ENCODE measurements at places on chromosomes 12 and 14. TPM values are rescaled to one million over a fixed set of nuclear protein-coding genes. Genes with fewer than 3 reads are reported as not detected.
A peak's percentile ranks its signal among the peaks of the same experiment; 100 is the strongest.

DNA sequence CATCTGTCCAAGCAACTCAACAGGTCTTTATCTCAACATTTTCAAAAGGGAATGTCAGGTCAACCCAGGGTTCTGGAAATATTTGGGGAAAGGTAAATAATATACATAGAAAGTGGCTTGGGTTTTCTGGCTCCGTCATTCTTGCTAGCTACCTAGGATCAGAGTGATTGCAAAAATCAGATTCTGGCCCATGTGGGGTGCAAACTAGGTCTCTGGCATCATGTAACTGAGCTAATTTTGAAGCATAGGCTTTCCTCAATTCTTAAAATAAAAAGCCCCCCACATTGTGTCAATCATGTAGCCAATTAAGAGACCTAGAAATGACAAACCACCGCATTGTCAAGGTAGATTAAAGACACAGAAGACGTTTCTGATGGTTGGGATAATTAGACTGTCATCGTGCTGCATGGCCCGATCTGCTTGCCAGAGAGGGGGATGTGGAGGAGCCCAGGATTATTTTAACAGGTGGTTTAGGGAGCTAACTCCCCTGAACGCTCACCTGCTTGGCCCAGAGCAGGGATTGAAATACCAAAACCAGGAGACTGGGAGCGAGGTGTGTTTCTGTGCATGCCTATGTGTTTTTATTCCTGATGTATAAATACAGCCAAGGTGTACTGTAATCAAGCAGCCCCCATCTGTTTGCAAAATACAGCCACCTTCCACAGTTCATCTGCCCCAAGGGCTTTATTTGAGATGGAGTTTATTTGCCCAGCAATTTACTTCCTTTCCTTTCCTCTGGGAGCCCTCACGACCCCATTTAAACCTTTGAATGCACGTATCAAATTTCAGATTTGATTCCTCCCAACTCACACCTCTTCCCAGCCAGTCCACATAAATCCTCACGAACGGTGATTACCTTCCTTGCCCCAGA lies 189.5 kb downstream of the TTC8 start:
- no peak overlapping the region for H3K4me3 ChIP-seq
- H3K27me3 ChIP-seq = peaks cover 1% of the 10 kb centered on the region
- DNase-seq = no peak
- no peak overlapping the region for H3K27ac ChIP-seq
- no peaks in the 10 kb centered on the region for H3K36me3 ChIP-seq

Gene UNC119B
- 35.0 TPM for total RNA-seq

Gene CAPZA3
- not detected for total RNA-seq

DNA sequence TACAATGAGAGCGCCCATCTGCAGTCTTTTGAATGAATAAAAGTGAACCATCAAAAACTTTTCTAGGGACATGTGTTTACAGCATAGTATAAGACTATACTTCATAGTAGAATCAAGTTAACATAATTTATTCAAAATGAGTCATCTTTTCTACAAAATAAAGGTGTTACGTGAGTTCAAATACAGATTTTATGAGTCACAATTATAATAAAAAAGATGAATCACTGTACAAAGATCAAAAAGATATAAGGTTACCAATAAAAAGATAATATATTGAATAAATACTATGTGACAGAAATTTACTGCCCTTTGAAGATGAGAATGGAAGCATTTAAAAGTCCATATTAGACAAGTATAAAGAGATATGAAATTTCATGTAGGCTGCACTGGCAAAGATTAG lies 2.8 kb downstream of the MBIP start:
- no peak for DNase-seq
- no peak overlapping the region for H3K4me3 ChIP-seq
- no peak overlapping the region for H3K27ac ChIP-seq
- H3K4me1 ChIP-seq = peaks cover 16% of the 10 kb centered on the region

- peaks cover 6% of the 10 kb centered on the region for H3K36me3 ChIP-seq
- H3K4me1 ChIP-seq = peaks cover 25% of the 10 kb centered on the region
- no peak for DNase-seq
- peaks cover 7% of the 10 kb centered on the region for H3K27me3 ChIP-seq
- no peak overlapping the region for H3K27ac ChIP-seq
Observed at GRCh38 chr12:13093848-13094220, 9.6 kb downstream of the GSG1 start.

DNA sequence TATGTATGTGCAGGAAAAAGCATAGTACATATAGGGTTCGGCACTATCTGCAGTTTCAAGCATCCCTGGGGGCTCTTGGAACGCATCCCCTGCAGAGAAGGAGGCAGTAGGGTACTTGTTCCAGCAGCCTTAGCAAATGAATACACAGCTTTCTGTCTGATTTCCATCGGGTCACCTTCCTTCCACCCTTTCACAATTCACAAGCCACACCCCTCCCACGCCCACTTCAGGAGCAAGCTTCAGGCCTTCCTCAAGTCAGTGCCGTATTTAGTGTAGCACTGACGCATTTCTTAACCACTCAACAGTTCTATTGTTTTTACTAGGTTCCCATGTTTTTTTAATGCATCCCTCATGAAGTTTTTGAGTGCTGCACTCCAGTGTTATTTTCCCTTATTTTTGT lies 64.2 kb downstream of the CLMN start:
- H3K4me1 ChIP-seq = peaks cover 23% of the 10 kb centered on the region
- no peaks in the 10 kb centered on the region for H3K36me3 ChIP-seq
- peak; percentile 36 for DNase-seq
- peaks cover 3% of the 10 kb centered on the region for H3K27me3 ChIP-seq
- no peak overlapping the region for H3K27ac ChIP-seq

DNA sequence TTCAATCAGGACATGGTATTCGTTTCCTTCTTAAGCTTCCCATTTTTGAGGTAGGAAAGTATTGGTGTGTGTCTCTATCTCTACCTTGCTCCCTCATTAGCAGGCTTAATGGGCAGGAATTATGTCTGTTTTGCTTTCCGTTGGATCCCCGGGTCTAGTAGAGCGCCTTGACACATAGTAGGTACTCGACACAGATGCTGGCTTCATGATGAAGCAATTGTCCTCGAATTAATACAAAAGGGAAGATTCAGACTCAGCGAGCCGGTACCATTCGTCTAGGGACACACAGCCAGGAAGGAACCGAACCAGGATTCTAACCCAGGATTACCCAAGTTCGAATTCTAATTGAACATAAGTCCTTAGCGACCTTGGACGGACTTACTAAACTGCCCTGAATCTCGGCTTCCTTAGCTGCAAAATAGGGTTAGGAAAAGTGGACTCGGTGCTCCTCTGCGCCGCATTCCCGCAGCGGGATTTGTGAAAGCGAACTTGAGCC lies 496 bp upstream of the ISCU start:
- H3K27ac ChIP-seq = peak overlapping the region; percentile 100
- H3K4me1 ChIP-seq = peaks cover 30% of the 10 kb centered on the region
- peaks cover 19% of the 10 kb centered on the region for H3K27me3 ChIP-seq
- no peak for DNase-seq
- H3K4me3 ChIP-seq = peak overlapping the region; percentile 100
- H3K36me3 ChIP-seq = peaks cover 16% of the 10 kb centered on the region

DNA sequence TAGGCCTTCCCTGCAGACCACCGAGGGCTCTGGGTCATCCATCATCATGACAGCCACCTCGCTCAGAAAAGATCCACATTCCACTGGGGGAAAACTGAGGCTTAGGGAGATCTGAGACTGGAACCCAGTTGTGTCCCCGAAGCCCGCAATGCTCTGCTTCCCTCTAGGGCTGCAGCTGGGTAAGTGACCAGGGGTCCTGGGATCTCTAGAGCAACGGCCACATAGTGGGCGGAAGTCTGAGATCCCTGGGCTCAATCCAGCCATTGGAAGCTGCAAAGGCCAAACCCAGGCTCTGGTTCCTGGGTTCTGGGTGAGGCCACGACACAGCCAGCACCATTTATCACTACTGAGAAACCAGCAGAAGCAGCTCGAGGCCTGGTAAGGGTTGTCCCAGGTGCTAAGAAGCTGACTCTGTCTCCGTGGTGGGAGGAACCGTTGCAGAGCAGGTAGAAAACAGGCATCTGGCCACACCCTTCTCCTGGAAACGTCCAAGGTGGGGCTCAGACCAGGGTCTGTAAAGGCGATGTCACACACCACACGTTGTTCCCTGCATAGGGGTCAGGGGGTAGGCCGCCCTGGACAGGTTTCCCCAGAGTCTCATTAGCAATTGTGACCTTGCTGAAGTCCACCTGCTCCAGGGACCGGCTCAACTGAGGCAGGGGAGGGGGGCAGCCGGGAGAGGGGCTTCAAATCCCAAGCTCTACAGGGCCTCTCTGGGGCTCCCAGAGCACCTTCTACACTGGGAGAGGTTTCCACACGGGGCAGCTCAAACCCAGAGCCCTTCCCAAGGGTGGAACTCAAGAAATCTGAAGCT lies 38.6 kb downstream of the BCL11B start:
- H3K36me3 ChIP-seq = no peaks in the 10 kb centered on the region
- H3K27me3 ChIP-seq = no peaks in the 10 kb centered on the region
- H3K4me3 ChIP-seq = no peak overlapping the region
- DNase-seq = no peak
- H3K27ac ChIP-seq = no peak overlapping the region

DNA sequence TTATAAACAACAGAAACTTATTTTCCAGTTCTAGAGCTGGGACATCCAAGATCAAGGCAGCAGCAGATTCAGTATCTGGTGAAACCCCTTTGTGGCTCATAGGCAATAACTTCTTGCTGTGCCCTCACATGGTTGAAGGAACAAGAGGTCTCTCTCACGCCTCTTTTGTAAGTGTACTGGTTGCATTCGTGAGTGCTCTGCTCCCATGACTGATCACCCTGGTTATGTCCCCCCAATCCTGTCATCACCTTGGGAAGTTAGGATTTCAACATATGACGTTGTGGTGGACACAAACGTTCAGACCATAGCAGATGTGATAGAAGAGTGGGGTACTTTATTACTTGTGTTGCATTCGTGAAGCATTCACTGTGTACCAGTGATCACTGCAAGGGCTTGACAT lies 184.0 kb downstream of the SRGAP1 start:
- no peak overlapping the region for H3K27ac ChIP-seq
- no peaks in the 10 kb centered on the region for H3K4me1 ChIP-seq
- DNase-seq = no peak
- H3K36me3 ChIP-seq = peaks cover 25% of the 10 kb centered on the region
- H3K27me3 ChIP-seq = peaks cover 5% of the 10 kb centered on the region

Gene TSPAN11
- total RNA-seq = 3.6 TPM

- H3K27me3 ChIP-seq = peaks cover 3% of the 10 kb centered on the region
- H3K27ac ChIP-seq = no peak overlapping the region
- no peak overlapping the region for H3K4me3 ChIP-seq
- H3K36me3 ChIP-seq = peaks cover 5% of the 10 kb centered on the region
- DNase-seq = no peak
Observed at GRCh38 chr14:104503691-104504090, 75.9 kb upstream of the C14orf180 start.

DNA sequence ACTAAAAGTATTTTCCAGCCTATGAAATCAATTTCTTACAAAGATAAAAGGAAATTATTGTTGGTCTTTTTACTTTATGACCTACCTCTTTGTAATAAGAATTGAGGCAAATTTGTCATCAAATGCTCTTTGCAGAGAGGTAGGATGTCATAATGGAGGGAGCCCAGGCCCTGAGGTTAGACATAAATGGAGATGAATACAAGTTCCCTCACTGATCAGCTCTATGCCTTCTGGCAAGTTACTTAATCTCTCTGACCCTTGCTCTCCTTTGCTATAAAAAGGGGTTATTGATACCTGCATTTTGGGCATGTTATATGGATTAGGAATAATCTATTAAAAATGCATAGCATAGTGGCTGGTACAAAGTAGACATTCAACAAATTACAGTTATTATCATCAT lies 146.9 kb upstream of the KRR1 start:
- no peak overlapping the region for H3K4me3 ChIP-seq
- no peak overlapping the region for H3K27ac ChIP-seq
- H3K27me3 ChIP-seq = no peaks in the 10 kb centered on the region

Gene LIN7A
- total RNA-seq = 34.0 TPM

GRCh38 chr12:62530596-62530995 lies 64.0 kb downstream of the MON2 start:
- H3K4me1 ChIP-seq = no peaks in the 10 kb centered on the region
- H3K4me3 ChIP-seq = no peak overlapping the region
- DNase-seq = no peak

Gene TBC1D30
- total RNA-seq = 3.6 TPM

- H3K27me3 ChIP-seq = peaks cover 7% of the 10 kb centered on the region
- peaks cover 1% of the 10 kb centered on the region for H3K4me1 ChIP-seq
- H3K4me3 ChIP-seq = no peak overlapping the region
Observed at GRCh38 chr14:73014105-73014504, 12.8 kb downstream of the ZFYVE1 start.

Gene TAS2R14
- 2.0 TPM for total RNA-seq

- peaks cover 36% of the 10 kb centered on the region for H3K36me3 ChIP-seq
- H3K4me3 ChIP-seq = peak overlapping the region; percentile 62
- no peak for DNase-seq
- peak overlapping the region; percentile 61 for H3K27ac ChIP-seq
- peaks cover 28% of the 10 kb centered on the region for H3K4me1 ChIP-seq
Observed at GRCh38 chr14:22613106-22613695, 15.1 kb downstream of the ABHD4 start.

- H3K27ac ChIP-seq = no peak overlapping the region
- H3K4me1 ChIP-seq = peaks cover 20% of the 10 kb centered on the region
- peaks cover 5% of the 10 kb centered on the region for H3K27me3 ChIP-seq
- DNase-seq = no peak
- no peak overlapping the region for H3K4me3 ChIP-seq
Observed at GRCh38 chr12:505221-505620, 45.5 kb downstream of the B4GALNT3 start.

GRCh38 chr14:33972583-33973081 lies 21.8 kb upstream of the EGLN3 start:
- H3K36me3 ChIP-seq = no peaks in the 10 kb centered on the region
- H3K27me3 ChIP-seq = no peaks in the 10 kb centered on the region

Gene C1QL4
- total RNA-seq = not detected

DNA sequence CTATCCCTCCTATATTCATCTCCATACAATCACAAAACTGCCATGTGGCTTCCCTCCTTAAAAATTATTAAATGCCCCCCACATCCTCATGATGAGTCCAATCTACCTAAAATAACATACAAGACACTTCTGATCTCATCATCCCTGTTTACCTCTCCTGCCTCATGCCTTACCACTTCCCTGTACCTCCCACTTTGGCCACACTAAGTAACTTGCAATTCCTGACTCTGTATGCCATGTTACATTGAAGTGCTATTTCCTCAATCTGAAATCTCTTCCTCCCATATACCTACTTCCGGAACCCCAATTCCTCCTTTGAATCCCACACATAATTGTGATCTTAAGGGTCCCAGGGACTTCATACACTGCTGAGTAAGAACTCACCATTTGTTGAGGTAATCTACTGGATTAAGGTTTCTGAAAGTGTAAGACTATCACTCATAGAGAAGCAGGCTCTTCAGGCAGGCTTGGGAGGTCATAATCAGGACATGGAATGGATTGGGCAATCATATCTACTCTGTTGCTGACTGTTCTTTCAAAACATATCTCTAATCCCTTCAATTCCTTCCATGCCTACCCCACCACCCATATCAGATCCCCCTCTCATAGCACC lies 117.6 kb upstream of the PLEKHG7 start:
- DNase-seq = no peak
- no peaks in the 10 kb centered on the region for H3K4me1 ChIP-seq
- H3K4me3 ChIP-seq = no peak overlapping the region

DNA sequence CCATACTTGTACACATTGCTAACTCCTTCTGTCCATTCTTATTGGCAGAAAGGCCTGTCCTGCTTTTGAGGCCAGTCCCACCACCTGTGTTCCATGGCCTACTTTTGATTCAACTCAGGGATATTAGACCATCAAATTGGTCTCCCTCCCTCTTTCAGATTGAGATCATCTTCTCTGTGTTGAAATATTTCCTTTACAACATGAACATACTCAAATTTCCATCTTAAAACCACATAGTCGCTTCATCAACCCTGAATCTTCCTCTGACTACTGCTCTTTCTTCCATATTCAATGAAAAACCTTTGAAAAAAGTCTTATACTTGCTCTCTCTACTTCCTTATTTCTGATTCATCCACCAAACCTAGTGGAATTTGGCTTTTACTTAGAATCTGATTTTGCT lies 34.9 kb downstream of the TRMT5 start:
- no peak for DNase-seq
- no peak overlapping the region for H3K27ac ChIP-seq
- no peak overlapping the region for H3K4me3 ChIP-seq
- H3K4me1 ChIP-seq = peaks cover 6% of the 10 kb centered on the region

Measured in endothelial cell (in vitro differentiated cells).